ENCODE measurements at places on chromosomes 1 and 21. TPM values are rescaled to one million over a fixed set of nuclear protein-coding genes. Genes with fewer than 3 reads are reported as not detected.

GRCh38 chr1:115447672-115448071, 109.6 kb upstream of the NGF start:
- H3K4me1 ChIP-seq = no peaks in the 10 kb centered on the region
- no peak for DNase-seq
- no peaks in the 10 kb centered on the region for H3K27me3 ChIP-seq
- H3K27ac ChIP-seq = no peak overlapping the region
- no peak overlapping the region for H3K4me3 ChIP-seq
- H3K36me3 ChIP-seq = no peaks in the 10 kb centered on the region

DNA sequence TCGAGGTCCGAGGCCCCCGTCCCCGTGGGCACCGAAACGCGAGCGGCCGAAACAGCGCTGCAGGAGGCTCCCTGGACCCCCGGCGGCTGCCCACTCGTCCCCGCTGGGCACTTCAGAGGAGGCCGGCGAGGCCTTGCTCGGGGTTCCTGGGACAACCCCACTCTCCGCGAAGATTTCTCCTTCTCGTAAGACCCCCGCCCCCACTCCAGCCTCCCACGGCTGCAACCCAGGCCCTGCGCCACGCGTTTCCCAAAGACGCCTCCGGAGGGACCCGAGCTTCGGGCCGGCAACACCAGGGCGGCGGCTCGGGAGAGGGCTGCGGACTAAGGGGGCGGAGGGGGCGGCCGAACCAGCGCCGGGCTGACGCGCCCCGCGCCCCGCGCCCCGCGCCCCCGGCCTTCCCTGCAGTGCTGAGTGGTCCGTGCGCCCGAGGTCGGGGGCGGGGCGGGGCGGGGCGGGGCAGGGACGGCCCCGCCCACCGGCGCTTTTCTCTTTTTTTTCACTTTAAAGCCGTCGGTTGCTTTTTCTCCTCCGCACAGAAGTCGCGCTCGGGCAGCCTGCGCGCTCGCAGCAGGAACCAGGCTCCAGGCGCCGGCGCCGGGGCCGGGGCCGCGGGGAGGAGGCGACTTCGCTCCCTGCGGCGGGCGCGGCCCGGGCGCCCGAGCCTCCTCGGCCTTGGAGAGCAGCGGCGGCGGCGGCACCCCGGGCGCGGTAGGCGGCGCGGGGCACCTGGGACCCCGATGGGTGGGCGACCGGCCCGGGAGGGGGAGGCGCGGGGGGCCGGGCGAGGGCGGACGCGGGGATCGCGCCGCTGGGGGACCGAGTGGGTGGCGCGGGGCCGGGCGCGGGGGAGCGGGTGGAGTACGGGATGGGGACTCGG, at the start of gene SPSB1:
Gene SPSB1, plus strand, starts transcription at position 534 of the 880 bp plus-strand sequence. CDS start 62,998 bp downstream, outside the sequence.
- 0 out of 2 replicates have a peak within 1 kb of the TSS, but pooled peaks have one; percentile 9 for H3K27ac ChIP-seq
- 0 out of 2 replicates have a peak, but pooled peaks cover 7% of the 10 kb centered on the region for H3K4me1 ChIP-seq
- H3K27me3 ChIP-seq = no peaks in the 10 kb centered on the region
- no peaks in the 10 kb centered on the region for H3K36me3 ChIP-seq
- peak within 1 kb of the TSS; percentile 48 for H3K4me3 ChIP-seq
- DNase-seq = peak; percentile 88

ACOT11 gene
- polyA plus RNA-seq = 7.2 TPM

FAM151A gene
- polyA plus RNA-seq = not detected

MCOLN3 gene
- not detected for polyA plus RNA-seq

- H3K27ac ChIP-seq = peak overlapping the region; percentile 56
- H3K27me3 ChIP-seq = no peaks in the 10 kb centered on the region
- H3K4me1 ChIP-seq = no peaks in the 10 kb centered on the region
- H3K36me3 ChIP-seq = no peaks in the 10 kb centered on the region
- no peak overlapping the region for H3K4me3 ChIP-seq
Measured at GRCh38 chr1:78061825-78062523, 16.2 kb downstream of the GIPC2 start.

DNA sequence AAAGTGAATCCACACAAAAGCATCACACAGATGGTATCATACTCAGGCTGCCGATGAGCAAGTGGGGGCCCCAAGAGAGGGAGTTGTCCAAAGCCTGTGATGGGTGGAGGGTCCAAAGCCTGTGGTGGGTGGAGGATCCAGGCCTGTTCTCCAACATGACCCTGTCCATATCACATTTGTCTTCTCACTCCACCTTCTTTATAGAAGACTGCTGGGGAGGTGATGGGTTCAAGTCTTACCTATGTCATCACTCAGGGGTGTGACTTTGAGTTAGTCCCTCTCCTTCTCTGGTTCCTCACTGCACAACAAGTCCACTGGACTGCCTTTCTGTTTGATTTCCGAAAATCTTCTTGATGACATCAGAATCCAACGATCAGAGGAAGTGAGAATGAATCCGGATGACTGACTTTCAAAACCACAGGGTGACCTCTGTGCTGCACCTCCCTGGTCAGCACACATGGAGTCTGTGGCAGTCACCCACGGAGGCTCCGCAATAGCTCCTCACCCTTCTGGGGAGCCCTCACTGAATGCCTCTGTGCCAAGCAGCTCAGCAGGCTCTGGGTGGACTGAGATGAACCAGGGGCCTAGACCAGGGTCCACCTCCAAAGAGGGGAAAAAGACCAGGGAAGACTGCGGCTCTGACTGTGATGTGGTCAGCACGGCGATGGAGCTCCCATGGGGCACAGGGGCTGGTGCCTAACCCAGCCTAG, 166.8 kb downstream of the HIVEP3 start:
- DNase-seq = no peak
- H3K4me1 ChIP-seq = no peaks in the 10 kb centered on the region
- no peaks in the 10 kb centered on the region for H3K36me3 ChIP-seq
- no peaks in the 10 kb centered on the region for H3K27me3 ChIP-seq

- no peak for DNase-seq
- peaks cover 17% of the 10 kb centered on the region for H3K4me1 ChIP-seq
- no peaks in the 10 kb centered on the region for H3K27me3 ChIP-seq
- H3K27ac ChIP-seq = no peak overlapping the region
- no peak overlapping the region for H3K4me3 ChIP-seq
- H3K36me3 ChIP-seq = no peaks in the 10 kb centered on the region
Measured at GRCh38 chr1:12467570-12468286, 150.3 kb downstream of the DHRS3 start.

S100B gene
- polyA plus RNA-seq = 0.24 TPM

DNA sequence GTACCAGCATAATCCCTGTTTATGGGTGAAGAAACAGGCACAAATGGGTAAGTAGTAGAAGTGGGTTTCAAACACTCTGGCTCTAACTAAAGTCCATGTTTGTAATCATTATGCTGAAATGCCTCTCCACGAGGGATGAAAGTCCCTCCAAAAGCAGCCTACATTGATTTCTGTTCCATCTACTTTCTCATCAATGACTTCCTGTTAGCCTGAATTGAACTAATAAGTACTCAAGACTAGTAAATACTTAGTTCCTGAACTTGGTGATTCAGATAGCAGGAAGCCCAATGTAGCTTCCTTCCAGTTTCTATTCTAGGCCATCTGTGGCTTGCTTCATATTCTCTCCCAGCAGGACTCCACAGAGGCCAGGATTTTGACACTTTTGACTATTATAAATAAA, 11.3 kb upstream of the BACH1 start:
- no peaks in the 10 kb centered on the region for H3K36me3 ChIP-seq
- no peak for DNase-seq
- no peak overlapping the region for H3K4me3 ChIP-seq

GJB3 gene
- not detected for polyA plus RNA-seq

GRCh38 chr1:165387505-165387904, 31.0 kb upstream of the LMX1A start:
- H3K4me1 ChIP-seq = no peaks in the 10 kb centered on the region
- no peak for DNase-seq
- no peaks in the 10 kb centered on the region for H3K36me3 ChIP-seq
- no peak overlapping the region for H3K4me3 ChIP-seq

ZNF326 gene
- 18.0 TPM for polyA plus RNA-seq

- no peak overlapping the region for H3K27ac ChIP-seq
- no peak for DNase-seq
- H3K36me3 ChIP-seq = no peaks in the 10 kb centered on the region
- H3K4me3 ChIP-seq = no peak overlapping the region
Measured at GRCh38 chr1:88289401-88290102, 394.5 kb upstream of the PKN2 start.

- H3K36me3 ChIP-seq = no peaks in the 10 kb centered on the region
- no peaks in the 10 kb centered on the region for H3K27me3 ChIP-seq
- DNase-seq = no peak
- H3K27ac ChIP-seq = no peak overlapping the region
- H3K4me1 ChIP-seq = peaks cover 22% of the 10 kb centered on the region
Measured at GRCh38 chr1:43004587-43005459, 46.2 kb upstream of the SLC2A1 start.

DNA sequence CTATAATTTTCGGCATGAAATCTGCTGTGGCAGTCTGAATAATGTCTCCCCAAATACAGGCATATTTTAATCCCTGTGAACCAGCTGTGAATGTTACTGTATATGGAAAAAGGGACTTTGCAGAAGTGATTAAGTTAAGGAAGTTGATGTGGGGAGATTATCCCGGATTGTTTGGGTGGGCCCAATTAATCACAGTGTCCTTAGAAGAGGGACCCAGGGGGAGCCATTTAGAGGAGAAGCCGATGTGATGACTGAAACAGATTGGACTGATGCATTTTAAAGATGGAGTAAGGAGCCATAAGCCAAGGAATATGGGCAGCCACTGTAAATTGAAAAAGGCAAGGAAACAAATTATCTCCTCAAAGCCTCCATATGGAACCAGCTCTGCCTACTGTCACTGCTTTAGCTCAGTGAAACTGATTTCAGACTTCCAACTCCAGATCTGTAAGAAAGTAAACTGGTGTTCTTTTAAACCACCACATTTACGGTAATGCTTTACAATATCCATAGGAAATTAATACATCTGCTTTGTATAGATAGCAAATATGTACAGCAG, 61.1 kb upstream of the GPR88 start:
- H3K36me3 ChIP-seq = 0 out of 2 replicates have a peak, but pooled peaks cover 3% of the 10 kb centered on the region
- no peaks in the 10 kb centered on the region for H3K27me3 ChIP-seq
- H3K4me3 ChIP-seq = no peak overlapping the region
- peaks cover 7% of the 10 kb centered on the region for H3K4me1 ChIP-seq
- H3K27ac ChIP-seq = no peak overlapping the region

DNA sequence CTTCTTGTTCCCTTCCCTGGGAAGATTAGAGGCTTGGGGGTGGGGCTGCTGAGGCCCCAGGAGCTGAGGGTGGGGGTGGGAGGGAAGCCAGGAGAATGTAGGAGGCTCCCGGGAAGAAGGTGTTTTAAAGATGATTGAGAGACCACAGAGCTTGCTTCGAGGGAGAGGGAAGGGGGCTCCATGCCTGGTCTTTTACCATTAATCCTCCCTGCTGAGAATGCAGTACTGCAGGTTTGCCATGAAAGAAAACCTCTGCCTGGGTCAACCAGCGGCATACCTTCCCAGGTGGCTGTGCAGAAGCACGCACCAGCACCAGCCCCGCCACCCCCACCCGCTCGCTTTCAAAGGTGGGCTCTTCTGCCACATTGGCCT, 15.4 kb downstream of the ABCA4 start:
- no peaks in the 10 kb centered on the region for H3K27me3 ChIP-seq
- no peak overlapping the region for H3K4me3 ChIP-seq
- peaks cover 14% of the 10 kb centered on the region for H3K4me1 ChIP-seq
- H3K27ac ChIP-seq = no peak overlapping the region
- no peaks in the 10 kb centered on the region for H3K36me3 ChIP-seq

DNA sequence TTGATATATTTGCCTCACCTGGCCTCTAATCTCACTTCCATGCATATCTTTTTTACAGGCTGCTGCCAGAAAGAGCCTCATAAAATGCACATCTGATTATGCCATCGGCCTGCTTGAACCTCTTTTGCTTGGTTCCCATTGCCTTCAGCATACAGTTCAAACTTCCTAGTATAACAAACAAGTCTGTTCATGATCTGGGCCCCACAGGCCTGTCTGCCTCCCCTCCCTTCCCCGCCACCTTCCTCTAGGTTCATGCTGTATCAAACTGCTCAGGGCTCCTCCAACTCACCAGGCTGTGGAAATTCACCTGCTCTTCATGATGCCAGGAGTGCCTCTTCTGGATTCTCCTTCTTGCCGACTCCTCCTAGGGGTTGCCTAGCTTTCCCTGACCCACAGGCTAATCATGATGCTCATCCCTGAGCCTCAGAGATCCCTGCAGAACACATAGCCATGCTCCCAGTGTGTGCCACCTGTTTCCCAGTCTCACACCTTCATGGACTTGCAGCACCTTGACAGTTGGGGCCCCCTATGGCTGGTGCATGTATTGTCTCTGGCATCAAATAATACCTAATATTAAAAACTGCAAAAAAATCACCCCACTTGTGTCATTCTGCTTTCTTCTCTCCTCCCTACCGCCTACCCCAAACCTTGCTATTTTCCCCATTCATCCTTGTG, 33.7 kb upstream of the CD2 start:
- no peak overlapping the region for H3K27ac ChIP-seq
- H3K27me3 ChIP-seq = no peaks in the 10 kb centered on the region
- DNase-seq = no peak
- no peak overlapping the region for H3K4me3 ChIP-seq

- peaks cover 2% of the 10 kb centered on the region for H3K27me3 ChIP-seq
- no peak overlapping the region for H3K4me3 ChIP-seq
- no peak overlapping the region for H3K27ac ChIP-seq
- DNase-seq = no peak
- H3K36me3 ChIP-seq = no peaks in the 10 kb centered on the region
Measured at GRCh38 chr1:152967201-152967600, 3.2 kb upstream of the SPRR4 start.

GRCh38 chr21:36727866-36728265, 29.0 kb downstream of the SIM2 start:
- H3K27me3 ChIP-seq = peaks cover 41% of the 10 kb centered on the region
- DNase-seq = no peak
- H3K27ac ChIP-seq = no peak overlapping the region
- no peaks in the 10 kb centered on the region for H3K4me1 ChIP-seq

- peak within 1 kb of the TSS; percentile 98 for H3K4me3 ChIP-seq
- no peaks in the 10 kb centered on the region for H3K27me3 ChIP-seq
- H3K36me3 ChIP-seq = peaks cover 22% of the 10 kb centered on the region
Measured at GRCh38 chr1:155207806-155208540, at the start of gene THBS3. THBS3 (minus strand) TSS chr1:155207897; CDS start chr1:155207876, 21 bp downstream.

All from SK-N-SH (cell line).